ENCODE measurements at places on chromosomes 1 and 21. TPM values are rescaled to one million over a fixed set of nuclear protein-coding genes. Genes with fewer than 3 reads are reported as not detected.
A peak's percentile ranks its signal among the peaks of the same experiment; 100 is the strongest.

The TPTE gene
- polyA plus RNA-seq: not detected

The CYP4B1 gene
- 2.9 TPM for polyA plus RNA-seq

The ERVH48-1 gene
- 3.1 TPM for polyA plus RNA-seq

The ANXA9 gene
- polyA plus RNA-seq: 7.8 TPM

- DNase-seq: no peak
These were observed 1.1 kb downstream of the RASAL2 start for GRCh38 chr1:178094739-178095645.

- no peak for DNase-seq
These were observed 2.4 kb downstream of the ANKRD65 start for GRCh38 chr1:1418464-1419362.

- no peak for DNase-seq
These were observed 75.5 kb upstream of the RAB3GAP2 start for GRCh38 chr1:220347654-220348175.

GRCh38 chr1:110356379-110356778, 17.2 kb downstream of the RBM15 start:
- DNase-seq: no peak

- peak; percentile 3 for DNase-seq
These were observed 179.2 kb downstream of the ATG4C start for GRCh38 chr1:62962901-62963776.

DNA sequence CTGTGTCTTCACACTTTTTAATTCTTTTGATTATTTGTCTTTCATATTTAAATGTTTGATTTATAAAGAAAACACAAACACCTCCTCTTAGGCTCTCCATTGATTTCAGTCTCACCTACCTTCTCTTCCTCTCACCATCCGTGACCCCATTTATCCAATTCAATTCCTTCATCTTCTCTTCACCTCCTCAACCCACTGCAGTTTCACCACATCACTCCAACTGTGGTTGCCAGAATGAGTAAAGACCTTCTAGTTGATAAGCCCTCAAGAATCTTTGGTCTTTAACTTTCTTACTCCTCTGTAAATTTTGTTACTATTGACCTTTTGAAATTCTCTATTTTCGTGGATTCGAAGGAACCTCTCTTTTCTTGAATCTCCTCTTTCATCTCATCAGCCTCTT, 260.7 kb downstream of the CHRM3 start:
- no peak for DNase-seq

DNA sequence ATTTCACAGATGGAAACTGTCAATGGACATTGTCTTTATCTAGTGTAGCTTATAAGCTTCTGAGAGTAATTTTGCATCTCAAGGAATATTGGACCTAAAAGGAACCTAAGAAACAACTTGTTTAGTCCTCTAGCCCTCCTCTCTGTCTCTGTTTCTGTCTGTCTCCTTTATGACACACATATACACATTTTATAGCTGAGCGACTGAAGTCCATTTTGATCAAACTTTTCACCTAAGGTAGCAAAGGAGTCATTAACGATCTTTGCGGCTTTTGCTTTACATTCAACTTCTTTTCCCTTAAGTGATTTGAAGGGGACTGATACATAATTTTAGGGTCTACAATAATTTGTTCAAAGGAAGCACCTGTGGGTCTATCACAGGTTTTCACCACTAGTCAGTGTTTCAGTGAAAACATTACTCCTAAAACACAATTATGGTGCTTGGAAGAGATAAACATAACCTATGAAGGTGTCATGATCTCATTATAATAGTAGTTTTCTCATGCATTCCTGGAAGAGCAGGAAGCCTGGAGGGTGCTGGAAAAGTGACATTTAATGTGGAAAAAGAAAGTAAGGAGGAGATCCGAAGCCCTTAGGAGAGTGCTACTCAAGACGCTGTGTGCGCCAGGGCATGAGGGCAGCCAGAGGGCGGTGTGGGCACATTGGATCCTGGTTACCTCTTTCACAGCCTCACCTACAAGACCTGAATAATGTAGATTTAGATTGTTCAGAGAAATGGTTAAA, 248.6 kb downstream of the DNM3 start:
- DNase-seq: no peak

GRCh38 chr1:203464226-203464625, 11.4 kb upstream of the PRELP start:
- DNase-seq: no peak

GRCh38 chr1:101174722-101175121, 62.1 kb upstream of the S1PR1 start:
- DNase-seq: no peak

GRCh38 chr1:88980870-88981269, 11.6 kb downstream of the KYAT3 start:
- no peak for DNase-seq

- DNase-seq: no peak
These were observed 36.1 kb downstream of the FGGY start for GRCh38 chr1:59332983-59333382.

Measured in right lung (tissue), 10 donors.